T-helper 17 cell (primary cell): ENCODE measurements at places on chromosomes 3 and 15. TPM values are rescaled to one million over a fixed set of nuclear protein-coding genes. Genes with fewer than 3 reads are reported as not detected.
A peak's percentile ranks its signal among the peaks of the same experiment; 100 is the strongest.

GRCh38 chr3:32630266-32630665 is 54.7 kb upstream of the CNOT10 start:
- H3K4me1 ChIP-seq: no peaks in the 10 kb centered on the region
- H3K27me3 ChIP-seq: peaks cover 38% of the 10 kb centered on the region
- no peak for DNase-seq

GRCh38 chr3:172189213-172189612 is 149.8 kb downstream of the FNDC3B start:
- no peak overlapping the region for H3K27ac ChIP-seq
- H3K4me1 ChIP-seq: peaks cover 12% of the 10 kb centered on the region
- no peak overlapping the region for H3K4me3 ChIP-seq
- H3K27me3 ChIP-seq: no peaks in the 10 kb centered on the region
- H3K36me3 ChIP-seq: peaks cover 2% of the 10 kb centered on the region
- no peak for DNase-seq

The GOLGA6L10 gene
- total RNA-seq: 1.9 TPM

DNA sequence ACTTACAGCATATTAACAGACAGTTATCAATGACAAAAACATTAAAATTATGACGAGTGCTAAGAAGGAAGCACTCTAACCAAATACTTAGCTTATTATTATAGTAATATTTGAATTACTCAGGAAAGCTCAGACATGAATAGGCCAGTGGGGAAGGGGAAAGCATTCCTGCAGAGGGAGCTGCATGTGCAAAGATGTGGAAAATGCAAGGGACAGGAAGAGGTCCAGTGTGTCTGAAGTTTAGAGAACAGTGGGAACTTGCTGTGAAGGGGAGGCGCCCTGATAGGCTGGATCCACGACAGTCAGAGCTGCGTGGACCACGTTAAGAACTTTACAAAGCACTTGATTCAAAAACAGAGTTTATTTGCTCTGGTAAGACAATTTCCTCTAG is 1.2 kb upstream of the SPICE1 start:
- peak overlapping the region; percentile 14 for H3K27ac ChIP-seq
- no peak for DNase-seq
- no peak overlapping the region for H3K4me3 ChIP-seq

GRCh38 chr3:129015388-129016105 is 14.4 kb downstream of the EFCC1 start:
- DNase-seq: peak; percentile 20
- peak overlapping the region; percentile 84 for H3K4me3 ChIP-seq
- H3K27me3 ChIP-seq: no peaks in the 10 kb centered on the region
- peaks cover 21% of the 10 kb centered on the region for H3K4me1 ChIP-seq
- peak overlapping the region; percentile 93 for H3K27ac ChIP-seq

DNA sequence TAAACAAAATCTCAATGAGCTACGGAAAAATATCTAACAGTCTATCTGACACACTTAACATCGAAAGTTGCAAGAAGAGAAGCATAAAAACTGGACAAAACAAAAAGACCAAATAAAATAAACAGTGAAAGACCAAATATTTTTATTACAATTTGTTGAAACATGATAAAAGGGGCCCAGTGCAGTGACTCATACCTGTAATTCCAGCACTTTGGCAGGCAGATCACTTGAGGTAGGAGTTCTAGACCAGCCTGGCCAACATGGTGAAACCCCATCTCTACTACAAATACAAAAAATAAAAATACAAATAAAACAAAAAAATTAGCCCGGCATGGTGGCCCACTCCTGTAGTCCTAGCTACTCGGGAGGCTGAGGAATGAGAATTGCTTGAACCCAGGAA is 914.0 kb upstream of the ALCAM start:
- DNase-seq: no peak
- no peak overlapping the region for H3K4me3 ChIP-seq
- peak overlapping the region; percentile 57 for H3K27ac ChIP-seq
- H3K36me3 ChIP-seq: no peaks in the 10 kb centered on the region
- H3K27me3 ChIP-seq: no peaks in the 10 kb centered on the region

GRCh38 chr3:124634210-124635168 is 95.8 kb upstream of the UMPS start:
- peaks cover 14% of the 10 kb centered on the region for H3K36me3 ChIP-seq
- H3K4me1 ChIP-seq: peaks cover 18% of the 10 kb centered on the region
- H3K4me3 ChIP-seq: no peak overlapping the region
- peaks cover 10% of the 10 kb centered on the region for H3K27me3 ChIP-seq
- no peak for DNase-seq

DNA sequence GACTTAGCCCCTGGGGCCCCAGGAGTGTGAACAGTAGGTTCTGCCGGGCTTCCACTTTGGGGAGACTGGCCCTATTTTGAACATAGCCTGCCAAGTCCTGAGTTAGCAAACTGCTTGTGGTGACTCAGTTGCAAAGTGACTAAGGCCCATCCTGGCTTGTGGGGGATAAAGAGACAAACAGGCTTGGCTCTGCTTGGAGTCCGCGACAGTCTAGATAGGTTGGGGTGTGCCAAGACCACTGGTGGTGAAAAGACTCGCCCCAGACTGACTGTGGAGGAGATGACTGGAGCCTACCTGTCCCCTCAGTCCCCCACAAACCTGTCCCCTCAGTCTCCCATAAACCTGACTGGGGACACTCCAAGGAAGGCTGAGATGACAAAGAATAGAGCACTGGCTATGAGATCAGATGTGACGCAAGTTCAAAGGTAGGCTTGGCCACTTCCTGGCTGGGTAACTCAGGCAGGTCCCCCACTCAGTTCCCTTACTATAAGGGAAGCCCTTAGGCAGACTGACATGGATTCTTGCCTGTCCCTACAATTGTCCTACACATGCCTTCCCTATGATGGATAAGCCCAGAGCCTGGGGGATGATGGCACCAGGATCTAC is 4.3 kb downstream of the DNASE1L3 start:
- H3K4me1 ChIP-seq: peaks cover 3% of the 10 kb centered on the region
- H3K27ac ChIP-seq: no peak overlapping the region
- DNase-seq: no peak
- no peak overlapping the region for H3K4me3 ChIP-seq
- peaks cover 52% of the 10 kb centered on the region for H3K27me3 ChIP-seq
- H3K36me3 ChIP-seq: peaks cover 3% of the 10 kb centered on the region

The C3orf20 gene
- 0.12 TPM for total RNA-seq

DNA sequence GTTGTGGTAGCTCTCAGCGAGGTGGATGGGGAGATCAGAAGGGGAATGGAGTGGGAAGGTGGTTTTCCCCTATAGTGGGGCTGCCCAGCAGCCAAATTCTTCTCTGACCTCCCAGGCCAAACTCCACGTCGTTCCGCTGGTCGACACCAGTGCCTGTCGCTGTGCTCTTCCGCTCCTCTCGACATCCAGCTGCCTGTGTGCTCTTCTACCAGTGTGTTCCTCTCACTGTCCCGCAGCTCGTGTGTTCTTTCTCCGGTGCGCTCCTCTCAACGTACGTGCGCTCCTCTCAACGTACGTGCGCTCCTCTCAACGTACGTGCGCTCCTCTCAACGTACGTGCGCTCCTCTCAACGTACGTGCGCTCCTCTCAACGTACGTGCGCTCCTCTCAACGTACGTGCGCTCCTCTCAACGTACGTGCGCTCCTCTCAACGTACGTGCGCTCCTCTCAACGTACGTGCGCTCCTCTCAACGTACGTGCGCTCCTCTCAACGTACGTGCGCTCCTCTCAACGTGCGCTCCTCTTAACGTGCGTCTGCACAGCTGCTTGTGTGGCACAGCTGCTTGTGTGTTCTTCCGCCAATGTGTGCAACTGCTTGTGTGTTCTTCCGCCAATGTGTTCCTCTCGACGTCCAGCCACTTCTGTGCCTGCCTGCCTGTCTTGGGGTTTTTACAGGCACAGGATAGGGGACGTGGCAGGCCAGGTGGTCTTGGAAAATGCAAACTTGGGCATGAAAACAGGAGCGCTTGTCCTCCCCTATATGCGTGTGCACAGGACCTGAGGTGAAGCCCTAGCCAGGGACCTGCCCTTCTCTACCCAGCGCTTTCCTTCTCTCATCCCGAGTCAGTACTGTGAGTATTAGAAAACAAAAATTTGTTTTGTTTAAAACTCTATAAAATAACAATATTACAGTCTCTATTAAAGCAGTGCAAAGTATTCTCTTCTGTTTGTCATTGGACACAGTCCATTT is 991.1 kb downstream of the GBE1 start:
- no peak overlapping the region for H3K4me3 ChIP-seq
- H3K4me1 ChIP-seq: no peaks in the 10 kb centered on the region
- no peak overlapping the region for H3K27ac ChIP-seq
- no peaks in the 10 kb centered on the region for H3K27me3 ChIP-seq
- no peaks in the 10 kb centered on the region for H3K36me3 ChIP-seq

The KNL1 gene
- total RNA-seq: 0.77 TPM

GRCh38 chr15:60363903-60364611 is 33.7 kb downstream of the ANXA2 start:
- no peaks in the 10 kb centered on the region for H3K27me3 ChIP-seq
- no peak overlapping the region for H3K4me3 ChIP-seq
- peak overlapping the region; percentile 88 for H3K27ac ChIP-seq
- peaks cover 2% of the 10 kb centered on the region for H3K36me3 ChIP-seq
- DNase-seq: no peak

The MORC1 gene
- total RNA-seq: 0.68 TPM

The KLHL40 gene
- total RNA-seq: not detected

DNA sequence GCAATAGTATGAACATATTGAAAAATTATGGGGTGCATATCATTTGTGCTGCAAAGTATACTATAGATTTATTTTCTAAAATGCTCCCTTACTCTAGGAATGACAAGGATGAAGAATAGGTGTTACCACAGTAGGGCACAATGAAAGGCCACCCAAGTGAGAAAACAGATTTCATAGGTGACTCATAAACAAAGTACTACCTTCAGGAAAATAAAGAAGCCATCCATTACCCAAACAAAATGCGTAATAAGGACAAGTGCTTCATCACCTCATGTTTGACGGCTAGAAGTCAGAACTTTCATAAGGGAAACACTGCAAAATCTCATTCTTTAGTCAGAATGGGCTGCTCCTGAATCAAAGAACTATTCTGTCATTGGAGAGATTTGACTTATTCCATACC is 116.6 kb downstream of the MFSD1 start:
- DNase-seq: no peak
- peaks cover 4% of the 10 kb centered on the region for H3K4me1 ChIP-seq
- no peaks in the 10 kb centered on the region for H3K36me3 ChIP-seq
- no peak overlapping the region for H3K27ac ChIP-seq
- no peak overlapping the region for H3K4me3 ChIP-seq
- H3K27me3 ChIP-seq: peaks cover 22% of the 10 kb centered on the region

DNA sequence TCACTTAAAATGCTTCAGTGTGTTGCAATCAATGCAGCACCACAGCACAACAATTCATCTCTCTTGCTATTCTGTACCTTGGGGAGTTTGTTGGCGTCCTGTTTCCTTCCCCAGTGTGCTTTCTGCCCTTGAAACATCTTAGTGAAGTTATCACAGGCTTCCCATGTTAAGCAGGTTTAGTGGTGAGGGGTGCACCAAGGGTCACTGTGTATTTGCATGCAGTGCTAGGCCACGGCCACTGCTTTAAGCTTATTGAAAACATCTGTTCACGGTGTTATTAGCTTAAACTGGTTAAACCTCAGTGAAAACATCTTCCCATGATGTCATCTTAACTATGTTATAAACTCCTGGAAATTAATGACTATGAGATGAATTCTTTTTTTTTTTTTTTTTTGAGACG is 217.3 kb upstream of the GOLIM4 start:
- no peak for DNase-seq
- H3K27ac ChIP-seq: no peak overlapping the region
- H3K4me1 ChIP-seq: no peaks in the 10 kb centered on the region

The SUCLG2 gene
- 43.8 TPM for total RNA-seq

DNA sequence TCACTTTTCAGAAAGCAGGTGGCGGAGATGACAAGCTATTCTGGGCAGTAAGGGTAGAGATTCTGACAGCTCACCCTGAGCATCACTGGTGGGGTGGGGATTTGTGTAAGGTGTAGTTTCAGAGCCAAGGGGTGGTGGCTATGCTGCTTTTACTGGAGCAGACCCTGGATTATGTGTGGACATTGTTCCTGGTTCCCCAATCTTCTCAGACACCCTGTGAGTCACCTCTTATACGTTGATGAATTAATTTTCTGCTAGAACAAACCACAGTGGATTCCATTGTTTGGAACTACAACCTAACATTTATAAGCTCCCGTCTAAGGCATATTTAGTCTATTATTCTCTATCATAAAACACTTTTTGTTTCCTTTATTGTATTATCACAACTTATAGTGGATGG is 169.5 kb upstream of the COL8A1 start:
- no peak overlapping the region for H3K27ac ChIP-seq

The CSPG5 gene
- total RNA-seq: 0.21 TPM

DNA sequence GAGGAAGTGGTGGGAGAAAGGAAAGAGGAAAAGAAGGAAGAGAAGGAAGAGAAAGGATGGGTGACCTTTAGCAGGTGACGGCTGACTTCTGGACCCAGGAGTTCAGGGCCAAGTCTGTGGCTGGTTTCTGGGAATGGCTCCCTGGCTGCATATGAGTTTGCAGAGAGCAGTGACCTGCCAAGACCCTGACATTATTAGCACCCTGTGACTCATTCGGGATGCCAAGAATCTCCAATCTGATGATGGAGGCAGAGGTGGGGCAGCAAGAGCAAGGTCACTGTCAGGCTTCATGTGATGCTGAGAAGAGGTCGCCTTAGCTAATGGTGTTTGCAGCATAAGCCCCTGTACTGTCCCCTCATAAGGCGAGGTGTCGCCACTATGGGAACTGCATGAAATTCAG is 42.6 kb downstream of the MYZAP start:
- DNase-seq: no peak
- H3K4me3 ChIP-seq: no peak overlapping the region
- H3K4me1 ChIP-seq: no peaks in the 10 kb centered on the region
- no peak overlapping the region for H3K27ac ChIP-seq
- peaks cover 7% of the 10 kb centered on the region for H3K27me3 ChIP-seq
- H3K36me3 ChIP-seq: no peaks in the 10 kb centered on the region

DNA sequence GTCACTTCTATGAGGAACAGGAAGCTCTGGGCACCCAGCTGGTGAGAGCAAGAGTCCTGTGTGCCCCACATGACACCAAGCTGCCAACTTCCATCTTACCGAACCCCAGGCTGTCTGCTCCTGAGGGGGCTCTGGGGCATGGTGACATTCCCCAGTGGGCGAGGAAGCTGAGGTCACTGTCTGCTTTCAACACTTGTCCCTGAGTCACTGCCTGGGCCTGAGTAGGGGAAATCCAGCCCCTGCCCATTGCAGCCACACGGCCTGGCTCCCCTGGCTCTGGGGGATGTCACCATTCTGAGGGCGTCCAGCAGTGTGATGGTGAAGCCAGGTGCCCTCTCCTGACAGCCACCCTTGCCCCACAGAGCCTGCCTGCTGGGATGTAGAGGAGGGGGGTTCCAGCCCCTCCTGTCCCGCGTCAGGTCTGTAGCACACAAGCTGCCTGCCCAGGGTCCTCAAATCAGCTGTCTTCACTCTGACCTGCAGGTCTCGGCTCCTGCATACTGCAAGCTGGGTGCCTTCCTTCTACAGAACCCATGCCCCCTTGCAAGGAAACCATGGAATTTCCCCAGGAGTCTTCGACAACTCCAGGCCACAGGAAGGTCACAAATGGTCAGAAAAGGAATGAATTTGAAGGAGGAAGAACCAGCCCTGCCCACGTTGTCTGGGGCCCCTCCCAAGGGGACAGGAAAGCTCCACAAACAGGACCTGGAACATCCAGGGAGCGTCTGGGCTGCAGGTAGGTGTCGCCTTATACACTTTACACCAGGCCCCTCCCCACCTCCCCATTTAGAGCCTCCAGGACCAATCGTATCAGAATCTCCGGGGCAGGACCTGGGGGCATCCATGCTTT is 69.9 kb upstream of the GATM start:
- no peaks in the 10 kb centered on the region for H3K36me3 ChIP-seq
- H3K4me3 ChIP-seq: no peak overlapping the region

The PIK3CB gene
- total RNA-seq: 36.2 TPM

GRCh38 chr15:73751899-73752805 is 999 bp downstream of the INSYN1 start:
- H3K4me1 ChIP-seq: peaks cover 10% of the 10 kb centered on the region
- peaks cover 61% of the 10 kb centered on the region for H3K27me3 ChIP-seq
- peaks cover 16% of the 10 kb centered on the region for H3K36me3 ChIP-seq
- DNase-seq: no peak

The NPHP3 gene
- total RNA-seq: 26.1 TPM
